ENCODE measurements at places on chromosomes 16 and 17.

DNA sequence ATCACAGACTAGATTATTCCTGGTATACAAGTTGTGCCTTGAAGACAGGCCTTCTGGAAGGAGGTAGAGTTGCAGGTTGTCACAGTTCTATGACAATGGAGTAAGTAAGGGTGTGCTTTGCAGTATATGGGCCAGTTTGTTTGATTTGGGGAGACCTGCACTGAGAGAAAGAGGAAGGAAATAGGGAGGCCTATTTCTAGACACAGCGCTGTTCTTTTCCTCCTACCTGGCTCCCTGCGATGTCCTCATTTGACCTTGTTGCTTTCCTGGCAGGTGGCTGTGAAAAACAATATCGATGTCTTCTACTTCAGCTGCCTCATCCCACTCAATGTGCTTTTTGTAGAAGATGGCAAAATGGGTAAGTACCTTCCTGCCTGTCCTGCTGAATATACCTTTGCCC, 22.5 kb upstream of the RASL10B start:
- peaks cover 34% of the 10 kb centered on the region for H3K4me1 ChIP-seq
- H3K27ac ChIP-seq = no peak overlapping the region
- H3K27me3 ChIP-seq = no peaks in the 10 kb centered on the region
- no peak for DNase-seq
- peaks cover 45% of the 10 kb centered on the region for H3K36me3 ChIP-seq
- no peak overlapping the region for H3K4me3 ChIP-seq

DNA sequence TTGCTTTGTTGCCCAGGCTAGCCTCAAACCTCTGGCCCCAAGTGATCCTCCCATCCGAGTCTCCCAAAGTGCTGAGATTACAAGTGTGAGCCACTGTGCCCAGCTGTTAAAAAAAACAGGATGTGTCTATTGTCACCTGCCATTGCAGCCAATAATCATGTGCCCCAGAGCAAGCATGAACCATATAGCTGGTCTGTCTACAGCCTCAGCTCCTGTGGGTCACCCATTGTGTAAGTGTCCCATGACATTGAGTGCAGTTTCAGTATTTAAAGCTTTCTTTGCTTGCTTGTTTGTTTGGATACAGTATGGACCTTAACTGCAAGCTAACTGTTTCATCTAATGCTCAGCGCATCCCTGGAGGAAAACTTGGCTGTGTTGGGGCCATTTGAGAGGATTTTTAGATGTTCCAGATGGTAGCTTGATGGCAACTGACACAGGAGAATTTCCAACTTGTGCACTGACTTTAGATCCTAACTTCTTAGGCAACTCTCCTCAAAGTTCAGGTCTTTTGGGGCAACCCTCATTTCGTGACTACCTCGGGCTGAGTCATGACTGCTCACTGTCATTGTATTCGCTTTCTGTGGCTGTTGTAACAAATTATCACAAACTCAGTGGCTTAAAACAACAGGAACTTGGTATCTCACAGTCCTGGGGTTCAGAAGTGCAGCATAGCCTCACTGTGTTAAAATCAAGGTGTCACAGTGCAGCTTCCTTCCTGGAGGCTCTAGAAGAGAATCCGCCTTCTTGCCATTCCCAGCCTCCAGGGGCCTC, 30.3 kb upstream of the ADORA2B start:
- peaks cover 30% of the 10 kb centered on the region for H3K27me3 ChIP-seq
- H3K4me1 ChIP-seq = peaks cover 10% of the 10 kb centered on the region
- H3K27ac ChIP-seq = no peak overlapping the region

- no peaks in the 10 kb centered on the region for H3K4me1 ChIP-seq
- no peak overlapping the region for H3K27ac ChIP-seq
- no peak overlapping the region for H3K4me3 ChIP-seq
- no peaks in the 10 kb centered on the region for H3K36me3 ChIP-seq
Measured at GRCh38 chr16:77894162-77894561, 105.8 kb downstream of the VAT1L start.

DNA sequence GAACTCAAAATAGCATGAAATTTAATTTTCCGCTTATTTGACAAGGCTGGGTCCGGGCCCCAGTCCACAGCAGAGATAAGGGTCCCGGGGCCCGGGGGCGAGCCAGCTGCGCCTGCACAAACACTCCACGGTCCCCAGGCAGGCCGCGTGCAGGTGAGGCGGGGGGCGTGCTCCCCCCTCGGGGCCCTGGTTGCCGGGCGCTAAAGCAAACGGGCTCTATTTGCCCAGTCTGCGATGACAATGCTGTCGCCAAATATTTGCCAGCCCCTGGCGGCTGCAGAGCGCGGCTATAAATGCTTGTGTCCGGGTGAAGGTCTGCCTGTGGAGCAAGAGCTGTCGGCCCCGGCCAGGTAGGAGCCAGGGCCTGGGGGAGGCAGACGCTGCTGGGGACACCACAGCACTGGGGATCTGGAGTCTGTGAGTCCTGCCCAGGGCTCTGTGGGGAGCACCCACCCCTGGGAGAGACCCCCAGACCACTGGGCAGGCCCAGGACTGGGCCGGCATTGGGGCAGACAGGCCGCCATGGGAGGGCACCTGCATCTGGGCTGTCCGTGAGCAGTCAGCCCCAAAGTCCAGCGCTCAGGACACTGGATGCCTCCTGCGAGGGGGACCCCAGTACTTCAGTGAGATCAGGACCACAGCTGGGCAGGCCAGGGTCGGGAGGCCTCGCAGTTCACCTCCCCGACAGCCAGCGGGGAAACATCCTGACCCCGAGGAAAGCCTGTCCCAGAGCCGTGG, at the start of gene PERCC1:
Gene PERCC1 (plus strand): TSS at position 320 of the 738 bp plus-strand sequence. CDS start 1,516 bp downstream, outside the sequence.
- H3K4me3 ChIP-seq = no peak within 1 kb of the TSS
- no peaks in the 10 kb centered on the region for H3K36me3 ChIP-seq
- no peak within 1 kb of the TSS for H3K27ac ChIP-seq
- H3K4me1 ChIP-seq = peaks cover 36% of the 10 kb centered on the region
- no peak for DNase-seq

DNA sequence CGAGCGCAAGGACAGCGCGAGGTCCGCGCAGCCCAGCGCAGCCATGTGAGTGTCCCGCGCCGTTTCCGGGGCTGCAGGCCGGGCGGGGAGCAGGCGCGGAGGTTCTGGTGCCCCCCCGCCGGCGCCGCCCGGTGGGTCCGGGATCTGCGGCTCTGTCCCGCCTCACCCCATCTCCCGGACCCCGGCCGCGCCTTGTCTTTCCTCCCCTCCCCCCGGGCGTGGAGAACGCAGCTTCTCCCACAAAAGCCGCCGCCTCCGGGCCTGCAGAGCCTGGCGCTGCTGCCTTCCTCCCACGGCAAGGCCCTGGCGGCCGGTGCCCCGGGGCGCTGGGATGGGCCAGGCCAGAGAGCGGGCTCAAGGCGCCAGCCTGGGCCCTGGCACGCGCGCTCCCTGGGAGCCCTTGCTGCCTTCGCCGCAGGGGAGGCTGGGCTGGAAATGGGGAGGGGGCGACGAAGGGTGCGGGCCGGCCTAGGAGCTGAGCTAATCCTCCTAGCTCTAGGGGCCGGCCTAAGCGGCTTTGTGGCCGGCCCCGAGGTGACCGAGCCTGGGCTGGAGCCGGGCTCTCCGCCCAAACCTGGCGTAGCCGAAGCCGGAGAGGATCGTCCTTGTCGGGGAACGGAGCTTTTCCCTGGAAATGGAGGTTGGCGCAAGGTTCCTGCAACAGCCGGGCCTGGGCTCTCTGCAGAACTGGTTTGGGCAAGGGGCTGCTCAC, 397 bp downstream of the RIPOR1 start:
- H3K4me3 ChIP-seq = peak overlapping the region; percentile 58
- H3K27me3 ChIP-seq = peaks cover 36% of the 10 kb centered on the region
- no peak for DNase-seq
- H3K36me3 ChIP-seq = no peaks in the 10 kb centered on the region
